Activated CD4-positive, alpha-beta memory T cell treated with anti-CD3 and anti-CD28 coated beads for 36 hours (primary cell): ENCODE measurements at places on chromosomes 16 and 17. TPM values are rescaled to one million over a fixed set of nuclear protein-coding genes. Genes with fewer than 3 reads are reported as not detected.

Gene MVP
- total RNA-seq, result 156 TPM

Gene MGAT5B
- 0.38 TPM for total RNA-seq

Gene CLEC19A
- total RNA-seq, result not detected

Gene RNF222
- total RNA-seq, result not detected

Gene ZSCAN10
- 0.19 TPM for total RNA-seq

Gene UBE2Z
- 102 TPM for total RNA-seq

Gene HOXB6
- 0.21 TPM for total RNA-seq

Gene SLC38A8
- not detected for total RNA-seq

Gene LDHD
- 0.75 TPM for total RNA-seq

- H3K27me3 ChIP-seq, result peaks cover 16% of the 10 kb centered on the region
- H3K4me1 ChIP-seq, result peaks cover 34% of the 10 kb centered on the region
- peak overlapping the region; percentile 71 for H3K27ac ChIP-seq
- H3K4me3 ChIP-seq, result peak overlapping the region; percentile 14
Measured at GRCh38 chr17:28718333-28719020, 809 bp upstream of the RAB34 start.

DNA sequence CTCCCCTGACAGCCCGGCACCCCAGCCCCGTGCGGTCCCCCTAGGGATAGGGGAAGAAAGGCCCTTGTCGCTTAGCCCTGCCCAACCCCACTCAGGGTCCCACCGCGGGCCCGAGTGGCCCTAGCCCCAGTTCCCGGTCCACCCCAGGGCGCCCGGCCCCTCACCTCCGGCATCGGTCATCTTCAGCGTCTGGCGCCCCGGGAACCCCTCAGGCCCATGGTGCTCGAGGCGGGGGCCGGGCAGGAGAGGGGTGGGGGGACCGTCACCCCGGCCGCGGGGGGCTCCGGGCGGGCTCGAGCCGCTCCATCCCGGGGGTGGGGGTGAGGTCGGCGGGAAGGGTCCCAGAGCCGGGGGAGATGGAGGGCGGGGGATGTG, 620 bp downstream of the SAMD14 start:
- H3K36me3 ChIP-seq, result peaks cover 9% of the 10 kb centered on the region
- H3K4me1 ChIP-seq, result peaks cover 27% of the 10 kb centered on the region
- H3K4me3 ChIP-seq, result peak overlapping the region; percentile 68
- H3K27ac ChIP-seq, result peak overlapping the region; percentile 13

GRCh38 chr16:49640581-49640980, 215.3 kb downstream of the ZNF423 start:
- H3K27ac ChIP-seq, result no peak overlapping the region
- no peak for DNase-seq
- no peak overlapping the region for H3K4me3 ChIP-seq

DNA sequence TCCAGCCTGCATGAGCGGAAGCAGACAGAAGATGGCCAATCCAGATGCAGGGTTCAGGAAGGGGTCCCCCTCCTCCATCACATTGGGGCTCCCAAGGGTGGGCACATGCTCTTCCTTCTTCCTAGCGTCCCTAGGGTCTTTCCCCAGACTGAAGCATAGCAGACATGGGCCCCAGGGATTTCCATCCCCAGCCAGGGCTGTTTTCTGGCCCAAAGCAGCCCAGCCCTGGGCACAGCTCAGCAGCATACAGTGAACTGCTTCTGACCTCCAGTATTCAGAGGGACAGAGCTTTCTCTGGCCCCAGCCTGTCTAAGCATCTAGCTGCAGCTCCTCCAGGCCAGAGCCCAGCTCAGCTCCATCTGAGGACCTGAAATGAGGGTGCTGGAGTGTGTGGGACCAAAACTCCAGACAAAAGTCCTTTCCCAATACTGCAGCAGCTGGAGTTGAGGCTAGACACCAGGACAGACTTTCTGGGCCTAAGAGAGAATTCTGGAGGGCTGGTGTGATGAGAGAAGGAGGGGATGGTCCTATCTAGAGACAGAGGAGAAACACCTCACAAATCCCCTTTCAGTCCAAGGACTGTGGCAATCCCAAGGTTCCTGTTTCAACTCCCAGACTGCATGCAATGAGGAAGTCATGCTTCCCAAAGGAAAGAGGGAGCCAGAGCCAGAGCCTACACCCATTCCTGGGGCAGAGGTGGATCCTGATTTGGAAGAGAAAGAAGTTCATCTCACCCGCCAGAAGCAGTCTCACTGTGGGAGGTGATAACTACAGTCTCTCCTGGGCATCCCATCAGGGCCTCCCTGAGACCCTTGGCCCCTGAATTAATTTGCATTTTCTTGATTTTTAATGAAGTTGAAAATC, 4.5 kb upstream of the FOXN1 start:
- H3K27ac ChIP-seq, result no peak overlapping the region
- no peak overlapping the region for H3K4me3 ChIP-seq
- DNase-seq, result no peak
- no peaks in the 10 kb centered on the region for H3K36me3 ChIP-seq

DNA sequence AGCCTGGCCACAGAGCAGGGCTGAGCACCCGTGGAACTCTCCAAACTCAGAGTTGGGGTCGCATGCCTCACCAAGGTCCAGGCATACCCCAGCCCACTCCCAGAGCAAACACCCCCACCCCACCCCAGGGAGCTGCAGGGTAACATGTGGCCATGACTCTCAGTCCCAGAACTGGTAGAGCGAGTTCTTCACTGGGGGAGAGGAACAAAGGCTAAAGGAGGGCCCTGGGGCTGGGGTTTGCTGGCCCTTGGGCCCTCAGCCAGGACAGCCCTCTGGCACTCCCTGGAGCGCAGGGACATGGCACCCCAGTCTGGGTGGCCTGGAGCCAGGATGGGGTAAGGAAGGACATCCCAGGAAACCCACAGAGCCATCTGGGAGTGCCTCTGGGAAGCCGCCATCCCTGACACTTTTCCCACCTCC, 4.2 kb downstream of the HID1 start:
- peaks cover 5% of the 10 kb centered on the region for H3K4me1 ChIP-seq
- H3K27ac ChIP-seq, result no peak overlapping the region
- no peaks in the 10 kb centered on the region for H3K36me3 ChIP-seq
- peaks cover 6% of the 10 kb centered on the region for H3K27me3 ChIP-seq

- H3K4me1 ChIP-seq, result peaks cover 8% of the 10 kb centered on the region
- H3K4me3 ChIP-seq, result no peak overlapping the region
- DNase-seq, result no peak
- no peaks in the 10 kb centered on the region for H3K27me3 ChIP-seq
- no peaks in the 10 kb centered on the region for H3K36me3 ChIP-seq
Measured at GRCh38 chr17:2346475-2346874, 9.2 kb downstream of the SGSM2 start.

DNA sequence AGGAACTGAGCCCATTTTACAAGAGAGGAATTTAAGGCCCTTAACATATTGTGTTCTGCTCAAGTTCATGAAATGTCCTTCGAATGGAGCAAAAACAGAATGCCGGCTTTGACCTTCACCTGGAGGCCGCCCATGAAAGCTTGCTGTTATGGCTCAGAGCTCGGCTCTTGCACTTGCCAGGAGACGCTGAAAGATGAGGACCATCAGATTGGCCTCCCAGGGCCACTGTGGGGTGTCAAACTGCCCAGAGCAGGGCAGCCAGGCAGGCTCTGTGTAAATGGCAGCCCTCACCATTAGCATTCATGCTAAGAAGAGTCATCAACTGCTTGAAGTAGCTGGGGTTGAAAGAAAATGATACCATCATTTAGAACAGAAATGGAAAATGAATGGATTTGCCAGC, 39.3 kb downstream of the IL21R start:
- peaks cover 88% of the 10 kb centered on the region for H3K36me3 ChIP-seq
- DNase-seq, result no peak
- H3K4me3 ChIP-seq, result no peak overlapping the region
- H3K4me1 ChIP-seq, result peaks cover 24% of the 10 kb centered on the region
- H3K27ac ChIP-seq, result peak overlapping the region; percentile 46
- no peaks in the 10 kb centered on the region for H3K27me3 ChIP-seq

- no peaks in the 10 kb centered on the region for H3K27me3 ChIP-seq
- peaks cover 3% of the 10 kb centered on the region for H3K4me1 ChIP-seq
- H3K27ac ChIP-seq, result no peak overlapping the region
- peaks cover 17% of the 10 kb centered on the region for H3K36me3 ChIP-seq
Measured at GRCh38 chr17:73069164-73069770, 23.2 kb downstream of the SLC39A11 start.

- no peak overlapping the region for H3K27ac ChIP-seq
- H3K36me3 ChIP-seq, result no peaks in the 10 kb centered on the region
- H3K27me3 ChIP-seq, result peaks cover 9% of the 10 kb centered on the region
- H3K4me3 ChIP-seq, result no peak overlapping the region
Measured at GRCh38 chr17:41707803-41708669, 4.1 kb upstream of the GAST start.

- no peaks in the 10 kb centered on the region for H3K4me1 ChIP-seq
- no peak overlapping the region for H3K27ac ChIP-seq
- no peak overlapping the region for H3K4me3 ChIP-seq
- no peak for DNase-seq
- no peaks in the 10 kb centered on the region for H3K27me3 ChIP-seq
- peaks cover 57% of the 10 kb centered on the region for H3K36me3 ChIP-seq
Measured at GRCh38 chr17:77208217-77208808, 67.5 kb downstream of the SEC14L1 start.

DNA sequence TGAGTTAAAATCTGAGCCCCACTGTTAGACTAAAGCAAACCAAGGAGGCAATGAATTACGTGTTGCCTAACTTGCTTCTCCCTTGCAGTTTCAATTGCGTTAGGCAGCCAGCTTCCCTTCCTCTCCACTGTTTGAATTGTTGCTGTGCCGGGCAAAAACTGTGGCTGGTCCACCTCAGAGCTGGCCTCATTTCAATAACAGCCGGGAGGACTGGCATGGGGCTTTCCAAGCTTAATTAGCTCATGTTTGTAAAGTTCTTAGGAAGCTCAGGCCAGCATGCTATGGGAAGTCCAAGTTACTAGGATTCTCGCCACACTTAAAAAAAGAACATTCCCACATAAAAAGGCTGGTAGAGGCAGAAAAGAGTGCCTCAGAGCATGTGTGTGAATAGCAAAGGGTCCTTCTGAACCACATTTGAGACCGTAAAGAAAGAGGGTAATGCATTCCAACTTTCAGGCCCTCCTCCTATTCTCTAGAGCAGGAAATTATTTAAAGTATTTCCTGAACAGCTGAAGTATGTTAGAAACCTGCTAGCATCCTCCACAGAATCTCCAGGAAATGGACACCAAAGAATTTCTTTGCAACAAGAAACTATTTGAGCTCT, 79.0 kb upstream of the SMURF2 start:
- H3K27me3 ChIP-seq, result no peaks in the 10 kb centered on the region
- no peak overlapping the region for H3K27ac ChIP-seq
- no peak overlapping the region for H3K4me3 ChIP-seq
- no peaks in the 10 kb centered on the region for H3K36me3 ChIP-seq
- no peak for DNase-seq

- no peak overlapping the region for H3K4me3 ChIP-seq
- no peaks in the 10 kb centered on the region for H3K36me3 ChIP-seq
- no peak overlapping the region for H3K27ac ChIP-seq
- H3K4me1 ChIP-seq, result no peaks in the 10 kb centered on the region
- DNase-seq, result no peak
Measured at GRCh38 chr17:38636054-38636453, 30.3 kb upstream of the SRCIN1 start.

DNA sequence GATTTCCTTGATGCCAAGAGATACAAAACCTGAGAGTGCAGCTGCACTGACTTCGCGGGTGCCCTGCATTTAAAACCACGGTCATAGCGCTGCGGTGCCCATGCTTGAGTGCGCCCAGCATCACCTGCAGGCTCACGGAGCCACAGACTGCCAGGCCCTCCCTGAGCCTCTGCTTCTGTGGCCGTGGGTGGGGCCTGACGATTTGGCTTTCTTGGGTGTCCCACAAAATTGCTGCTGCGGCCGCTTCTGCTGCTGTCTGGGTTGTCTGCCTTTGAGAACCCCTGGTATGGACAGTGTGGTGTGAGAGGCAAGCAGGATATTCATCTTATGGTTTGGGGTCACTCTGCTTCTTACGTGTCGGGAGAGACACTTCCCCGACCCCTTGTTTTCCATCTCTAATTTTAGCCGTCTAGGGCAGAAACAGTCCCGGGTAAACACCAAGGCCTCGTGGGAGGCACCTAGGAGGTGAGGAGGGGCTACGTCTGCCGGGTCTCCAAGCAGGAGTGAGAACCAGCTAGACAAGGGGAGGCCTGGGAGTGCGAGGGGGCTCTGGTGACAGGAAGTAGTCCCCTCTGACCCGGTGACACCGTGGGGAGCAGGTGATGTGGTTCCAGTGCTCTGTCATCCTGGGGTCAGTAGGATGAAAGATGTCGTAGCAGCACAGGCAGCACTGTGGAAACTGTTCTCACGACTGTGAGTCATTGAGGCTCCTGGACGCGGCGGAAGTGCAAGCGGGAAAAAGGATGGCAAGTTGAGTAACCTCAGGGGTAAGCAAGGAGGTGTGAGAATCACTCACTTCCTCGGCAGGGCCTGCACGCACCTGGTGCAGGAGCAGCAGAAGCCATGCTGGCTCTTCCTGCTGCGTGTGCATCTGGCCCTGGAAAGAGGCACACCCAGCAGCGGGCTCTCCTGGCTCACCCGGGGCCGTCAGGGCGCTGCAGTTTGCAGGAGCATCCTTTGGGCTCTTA, 176.3 kb downstream of the RPTOR start:
- no peaks in the 10 kb centered on the region for H3K27me3 ChIP-seq
- H3K4me3 ChIP-seq, result peak overlapping the region; percentile 44
- H3K36me3 ChIP-seq, result no peaks in the 10 kb centered on the region
